Neural progenitor cell (in vitro differentiated cells): ENCODE measurements at places on chromosomes 2 and 18.

GRCh38 chr18:58076052-58076451 lies 32.0 kb downstream of the NEDD4L start:
- no peak for DNase-seq

DNA sequence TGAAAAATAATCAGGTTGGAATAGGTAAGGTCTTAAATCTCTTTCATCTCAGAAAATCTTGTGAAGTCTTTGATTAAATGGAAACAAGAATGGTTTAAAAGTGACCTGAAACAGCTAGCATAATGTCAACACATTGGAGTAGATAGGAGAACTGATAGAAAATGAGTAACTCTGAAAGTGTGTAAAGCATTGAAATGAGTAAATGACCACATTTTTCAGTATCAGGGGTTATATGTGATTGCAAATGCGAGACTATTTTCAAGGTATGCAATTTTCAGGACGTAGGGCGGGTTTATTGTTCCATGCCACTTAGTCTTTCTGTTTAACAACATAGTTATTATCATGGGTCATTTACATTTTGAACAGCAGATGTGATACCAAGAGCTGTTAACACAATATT lies 1383.2 kb downstream of the LRP1B start:
- DNase-seq: no peak

- DNase-seq: peak; percentile 6
These were observed 255.9 kb downstream of the TXNL1 start for GRCh38 chr18:56382541-56382940.

- DNase-seq: peak; percentile 60
These were observed 79.9 kb downstream of the ALK start for GRCh38 chr2:29841386-29842004.

DNA sequence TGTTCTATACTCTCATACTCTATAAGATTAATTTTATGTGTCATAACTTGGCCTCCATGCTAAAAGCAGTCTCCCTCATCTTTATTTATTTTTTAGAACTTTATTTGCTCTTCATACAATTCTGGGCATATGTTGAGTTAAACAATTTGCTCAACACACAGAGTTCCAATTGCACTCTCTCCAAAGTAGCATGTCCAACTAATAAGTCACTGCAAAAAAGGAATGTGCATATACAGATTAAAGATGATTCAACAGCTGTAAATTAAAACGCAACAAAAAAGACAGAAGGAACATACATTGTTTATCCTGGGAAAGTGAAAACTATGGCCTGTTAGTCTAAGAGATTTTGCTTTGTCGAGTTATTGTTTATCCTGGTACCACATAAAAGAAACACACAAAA lies 277.7 kb upstream of the ACVR2A start:
- DNase-seq: no peak

DNA sequence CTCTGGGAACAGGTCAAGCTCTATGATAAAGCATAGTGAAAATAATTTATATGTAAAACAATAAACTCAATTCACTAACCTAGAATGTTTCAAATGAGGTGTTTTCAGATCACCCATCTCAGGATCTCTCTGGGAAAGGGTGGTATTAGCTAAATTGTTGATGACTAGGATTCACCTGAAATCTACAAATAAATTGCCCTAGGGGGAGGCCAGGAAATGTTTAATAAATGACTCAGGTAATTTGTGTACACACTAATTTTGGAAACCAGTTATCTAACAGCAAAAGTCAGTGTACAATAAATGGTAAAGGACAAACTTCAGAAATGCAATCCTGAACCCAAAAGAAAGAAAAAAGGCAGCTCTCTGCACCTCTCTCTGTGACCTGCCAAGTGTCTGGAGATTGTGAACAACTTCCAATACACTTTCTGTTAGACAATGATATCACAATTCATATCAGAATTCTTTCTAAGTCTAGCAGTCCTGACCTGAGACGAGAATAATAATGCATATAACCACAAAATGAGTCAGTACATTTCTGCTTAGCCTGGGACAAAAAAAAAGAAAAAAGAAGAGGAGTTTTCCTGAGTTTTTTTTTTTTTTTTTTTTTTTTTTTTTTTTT lies 760.0 kb downstream of the EPHA4 start:
- no peak for DNase-seq

- DNase-seq: no peak
These were observed 519.4 kb upstream of the DSEL start for GRCh38 chr18:68035774-68036522.

GRCh38 chr18:5311301-5311989 lies 15.9 kb upstream of the ZBTB14 start:
- no peak for DNase-seq

DNA sequence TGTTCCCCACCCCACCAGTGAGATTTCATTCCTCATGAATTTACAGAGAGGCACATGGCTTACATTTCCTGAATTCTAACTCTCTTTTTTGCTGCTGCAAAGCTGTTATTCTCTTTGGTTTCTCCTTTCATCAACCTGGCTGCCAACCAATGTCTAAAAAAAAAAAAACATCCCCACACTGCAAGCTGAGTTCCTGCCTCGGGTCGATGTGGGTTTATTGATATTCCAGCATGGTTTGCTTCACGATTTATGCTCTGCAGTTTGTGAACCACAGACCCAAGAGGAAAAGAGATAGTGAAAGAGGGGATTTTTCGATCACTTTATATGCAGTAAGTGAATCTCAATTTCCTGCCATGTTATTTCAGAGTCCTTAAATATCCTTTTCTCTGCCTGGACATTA lies 363.6 kb downstream of the LPIN1 start:
- no peak for DNase-seq

DNA sequence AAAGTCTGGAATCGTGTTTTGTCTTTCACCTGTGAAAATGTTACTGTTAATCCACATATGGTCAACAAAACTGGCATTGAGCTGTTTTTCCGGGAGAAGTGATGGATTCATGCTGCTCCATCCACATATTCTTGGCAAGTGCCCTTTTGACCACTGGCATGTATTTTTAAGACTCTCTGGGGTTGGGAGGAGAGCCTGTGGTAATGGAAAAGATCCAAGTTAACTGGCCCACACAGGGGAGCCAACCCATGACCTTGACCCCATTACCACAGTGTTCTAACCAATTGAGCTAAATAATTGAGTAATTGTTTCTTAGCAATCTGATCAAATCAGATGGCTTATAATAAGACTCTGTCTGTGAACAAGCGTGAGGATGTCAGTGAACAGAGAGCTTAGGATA lies 296.2 kb upstream of the NRP2 start:
- no peak for DNase-seq

GRCh38 chr2:45649858-45650811 lies 1.3 kb upstream of the PRKCE start:
- DNase-seq: peak; percentile 82

DNA sequence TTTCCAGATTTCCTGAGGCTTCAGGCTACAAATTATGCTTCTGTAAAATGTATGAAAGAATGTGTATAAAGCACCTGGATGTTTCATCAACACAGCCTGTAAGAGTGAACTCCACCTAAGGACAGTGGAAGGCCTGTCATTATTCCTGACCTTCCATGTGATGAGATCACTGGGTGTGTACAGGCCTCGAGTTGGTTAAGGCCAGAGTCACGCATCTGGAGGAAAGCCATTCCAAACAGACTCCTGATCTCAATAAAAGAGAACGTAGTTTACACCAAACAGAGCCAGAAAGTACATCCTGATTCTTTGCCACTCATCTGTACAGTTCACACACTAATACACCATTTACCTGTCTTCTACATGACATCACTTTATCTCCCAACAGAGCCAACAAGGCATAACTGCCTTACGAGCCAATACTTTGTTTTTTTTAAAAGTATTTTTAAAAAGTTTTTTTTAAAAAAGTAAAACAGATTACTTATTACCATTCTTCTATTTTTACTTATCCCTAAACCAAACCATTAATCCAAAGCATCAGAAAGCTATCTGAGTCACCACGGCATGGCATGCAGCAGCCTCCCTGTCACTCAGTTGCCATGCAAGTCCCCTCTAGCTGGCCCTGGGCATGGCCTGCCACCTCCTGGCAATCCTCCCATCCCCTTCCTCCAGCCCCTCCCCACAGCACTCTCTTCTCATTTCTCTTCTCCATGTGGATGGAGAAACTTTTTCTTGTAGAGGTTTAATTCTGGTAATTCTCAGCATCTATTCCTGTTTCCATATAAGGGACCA lies 78.8 kb upstream of the TFCP2L1 start:
- DNase-seq: no peak

DNA sequence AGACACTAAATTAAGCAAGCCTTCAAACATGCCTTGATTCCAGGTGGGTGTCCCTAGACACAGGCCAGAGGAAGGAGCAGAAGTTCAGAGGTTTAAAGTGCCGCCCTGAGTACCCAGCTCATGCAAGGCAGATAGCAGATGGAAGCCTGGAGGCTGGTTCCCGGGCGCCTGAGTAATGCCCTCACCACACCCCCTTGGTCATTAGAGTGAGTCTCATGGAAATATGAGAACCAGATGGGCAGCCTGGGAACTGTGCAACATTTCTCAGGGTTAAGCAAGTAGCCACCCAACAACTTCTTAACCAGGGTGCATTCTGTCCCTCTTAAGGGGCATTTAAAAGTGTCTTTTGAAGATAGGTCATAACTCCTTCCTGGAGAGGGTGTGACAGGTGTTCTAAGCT lies 44.1 kb downstream of the TGFA start:
- DNase-seq: no peak

- no peak for DNase-seq
These were observed 802.0 kb downstream of the DCC start for GRCh38 chr18:53142005-53142404.

DNA sequence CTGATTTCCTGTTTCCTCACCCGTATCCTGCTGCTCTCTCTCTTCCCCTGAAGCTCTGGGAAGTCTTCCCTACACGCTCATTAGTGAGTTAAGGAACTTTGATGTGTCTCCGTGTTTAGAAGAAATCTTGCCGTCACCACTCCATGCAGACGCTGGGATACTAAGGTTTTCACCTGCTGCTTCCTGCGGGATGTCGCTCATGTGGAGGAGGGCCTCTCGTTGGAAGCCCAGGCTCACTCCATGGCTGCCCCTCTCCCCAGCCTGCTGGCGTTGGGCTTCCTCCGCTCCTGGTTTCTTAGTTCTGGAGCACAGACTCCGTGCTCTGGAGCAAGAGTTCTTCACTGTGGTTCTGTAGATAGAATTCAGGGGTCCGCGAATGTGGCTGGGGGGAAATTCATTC lies 326.3 kb downstream of the GBX2 start:
- no peak for DNase-seq

- no peak for DNase-seq
These were observed 317.1 kb upstream of the CWC22 start for GRCh38 chr2:180324182-180324581.

DNA sequence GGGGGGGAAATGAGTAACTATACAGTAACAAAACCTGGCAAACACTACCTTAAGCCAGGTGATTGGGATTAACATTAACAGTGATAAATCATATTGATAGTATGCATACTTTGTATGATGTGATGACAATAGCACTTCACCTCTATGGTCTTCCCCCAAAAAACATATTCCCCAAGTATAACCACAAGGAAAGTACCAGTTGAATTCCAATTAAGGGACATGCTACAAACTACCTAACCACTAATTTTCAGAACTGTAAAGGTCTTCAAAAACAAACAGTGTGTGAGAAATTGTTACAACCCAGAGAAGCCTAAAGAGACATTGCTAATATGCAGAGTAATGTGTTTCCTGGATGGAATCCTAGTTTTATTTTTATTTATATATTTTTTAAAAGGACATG lies 152.4 kb downstream of the ZRANB3 start:
- no peak for DNase-seq

- no peak for DNase-seq
These were observed 4.3 kb upstream of the RIF1 start for GRCh38 chr2:151405376-151405775.

GRCh38 chr18:74005320-74006109 lies 142.1 kb downstream of the FBXO15 start:
- DNase-seq: no peak

- no peak for DNase-seq
These were observed 1097.2 kb downstream of the TDRD15 start for GRCh38 chr2:22221006-22221405.

DNA sequence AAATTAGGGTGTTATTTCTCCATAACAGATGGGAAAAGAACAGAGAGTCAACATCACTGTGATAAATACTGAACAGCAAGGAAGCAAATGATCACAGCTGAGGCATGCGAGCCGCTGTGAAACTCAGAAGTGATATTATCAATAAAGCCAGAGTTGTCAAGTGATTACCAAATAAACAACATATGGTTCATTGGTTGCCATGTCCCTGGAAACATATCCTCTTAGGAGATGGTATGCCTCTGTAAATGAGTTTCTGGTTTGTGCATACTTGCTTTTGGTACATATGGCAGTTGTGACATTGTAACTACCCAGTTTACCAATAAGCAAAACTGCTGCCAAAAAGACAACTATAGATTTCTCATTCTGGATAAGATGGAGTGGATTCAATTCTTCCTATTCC lies 23.8 kb downstream of the RAPGEF4 start:
- DNase-seq: no peak

DNA sequence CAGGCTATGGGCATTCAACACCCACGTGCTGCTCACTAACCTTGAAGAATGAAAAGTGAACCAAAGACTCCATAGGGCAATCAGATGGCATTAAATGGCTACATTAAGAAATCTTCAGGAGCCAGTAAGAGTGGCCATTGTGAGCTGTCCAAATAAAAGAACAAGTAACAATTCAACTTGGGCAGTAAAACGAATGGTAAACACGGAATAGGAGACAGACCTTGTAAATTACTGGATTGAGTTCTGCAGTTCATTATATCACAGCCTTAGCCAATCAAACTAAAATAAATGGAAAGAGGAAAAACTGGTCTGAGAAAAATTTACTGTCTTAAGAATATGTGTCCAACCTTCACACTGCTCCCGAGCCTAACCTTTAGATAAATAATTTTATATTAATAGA lies 306.5 kb upstream of the ZNF521 start:
- no peak for DNase-seq

GRCh38 chr2:67974559-67975430 lies 88.0 kb downstream of the C1D start:
- DNase-seq: no peak

DNA sequence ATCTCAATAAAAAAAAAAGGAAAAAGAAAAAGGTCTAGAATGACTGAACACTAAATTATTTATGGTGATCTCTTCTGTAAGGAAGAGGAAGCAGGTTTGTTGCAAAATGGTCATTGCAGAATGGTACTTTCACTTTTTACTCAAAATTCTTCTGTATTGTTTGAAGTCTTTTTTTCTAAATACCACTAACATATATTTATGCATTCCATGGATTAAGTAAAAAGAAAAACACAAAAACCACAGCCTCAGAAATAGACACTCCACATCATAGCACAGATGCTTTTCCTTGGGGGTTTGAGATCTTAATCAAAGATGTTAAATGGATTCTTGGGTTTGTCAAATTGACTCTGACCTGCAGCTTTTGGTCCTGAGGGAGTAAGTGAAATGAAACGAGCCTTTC lies 47.4 kb downstream of the RHOB start:
- no peak for DNase-seq

DNA sequence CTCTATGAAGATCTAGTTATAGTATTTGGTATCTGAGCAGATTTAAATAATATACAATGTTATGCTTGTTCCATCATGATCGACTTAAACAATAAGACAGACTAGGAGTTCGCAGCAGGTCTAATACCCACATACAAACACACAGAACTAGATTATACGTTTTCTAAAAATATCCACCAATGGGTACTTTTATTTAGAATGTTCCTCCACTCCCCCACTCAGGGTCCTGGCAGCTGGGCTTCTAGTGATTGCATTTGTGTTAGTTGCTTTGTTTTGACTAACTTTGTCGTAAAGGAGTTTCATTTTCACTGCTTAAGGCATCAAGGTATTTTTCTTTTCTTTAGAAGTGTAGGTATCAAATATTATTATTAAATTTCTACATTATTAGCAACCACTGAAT lies 91.4 kb downstream of the RPRM start:
- no peak for DNase-seq
